ENCODE measurements at places on chromosomes 12 and 14.

DNA sequence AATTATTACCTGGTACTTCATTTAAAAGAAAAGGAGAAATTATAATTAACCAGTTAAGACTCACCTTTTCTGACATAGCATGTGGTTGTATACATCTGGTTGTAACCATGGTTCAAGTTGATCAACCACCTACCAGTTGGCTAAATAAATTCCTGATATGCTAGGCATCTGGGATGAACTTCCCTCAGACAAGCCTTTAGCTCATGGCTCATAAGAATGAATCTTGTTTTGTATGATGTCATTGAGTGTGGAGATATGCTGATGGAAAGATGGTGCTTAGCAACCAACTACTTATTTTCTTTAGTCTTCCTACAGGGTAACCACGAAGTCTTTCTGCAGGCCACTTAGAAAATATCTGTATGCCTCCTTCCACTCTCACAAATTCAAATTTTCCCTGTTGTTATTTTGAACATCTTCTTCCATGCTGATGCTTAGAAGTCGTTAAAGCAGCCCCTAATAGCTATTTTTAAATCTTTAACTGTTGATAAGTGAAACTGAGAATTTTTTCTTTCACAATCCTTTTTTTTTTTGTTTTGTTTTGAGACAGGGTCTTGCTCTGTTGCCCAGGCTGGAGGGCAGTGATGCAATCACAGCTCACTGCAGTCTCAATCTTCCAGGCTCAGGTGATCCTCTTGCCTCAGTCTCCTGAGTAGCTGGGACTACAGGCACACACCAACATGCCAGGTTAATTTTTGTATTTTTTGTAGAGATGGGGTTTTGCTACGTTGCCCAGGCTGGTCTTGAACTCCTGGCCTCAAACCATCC, 51.9 kb upstream of the PTHLH start:
- no peak for DNase-seq

GRCh38 chr14:23175823-23176222, 7.6 kb downstream of the SLC7A8 start:
- DNase-seq, result no peak

- DNase-seq, result no peak
Measured at GRCh38 chr12:66203820-66204219, 14.8 kb downstream of the IRAK3 start.

GRCh38 chr12:66168410-66168809, 1.4 kb downstream of the TMBIM4 start:
- no peak for DNase-seq

DNA sequence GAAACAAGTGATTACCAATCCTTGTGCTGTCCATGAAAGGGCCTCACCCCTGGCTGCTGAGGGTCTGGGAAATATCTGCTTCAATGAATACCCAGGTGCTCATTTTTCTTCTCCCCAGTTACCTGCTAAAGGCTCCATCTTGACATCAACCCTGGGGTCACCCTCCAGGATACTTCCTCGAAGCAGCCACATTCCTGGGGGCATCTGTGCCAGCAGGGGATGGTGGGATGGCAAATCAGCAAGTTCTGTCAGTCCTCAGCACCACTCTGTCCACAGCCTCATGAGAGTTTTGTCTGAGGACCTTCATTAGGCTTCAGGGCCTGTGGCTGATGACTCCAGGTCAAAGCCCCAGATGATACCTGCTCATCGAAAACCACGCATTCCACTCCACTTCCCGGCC, 124.8 kb downstream of the ZFP36L1 start:
- no peak for DNase-seq

DNA sequence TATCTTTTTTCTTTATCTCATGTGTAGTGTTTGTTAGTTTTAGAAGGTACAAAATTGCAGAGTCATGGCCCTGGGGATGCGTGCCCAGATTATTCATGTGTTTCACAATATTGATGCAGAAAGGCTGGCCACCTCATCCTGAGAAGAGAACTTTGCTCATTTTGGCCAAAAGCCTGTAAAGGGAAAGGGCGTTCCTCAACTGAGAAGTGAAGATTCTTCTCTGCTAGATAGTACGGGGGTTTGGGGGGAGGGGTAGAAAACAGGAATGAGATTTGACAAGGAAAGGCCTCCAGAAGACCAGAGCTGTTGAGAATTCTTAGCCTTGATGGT, 1.7 kb downstream of the MGST1 start:
- DNase-seq, result no peak

DNA sequence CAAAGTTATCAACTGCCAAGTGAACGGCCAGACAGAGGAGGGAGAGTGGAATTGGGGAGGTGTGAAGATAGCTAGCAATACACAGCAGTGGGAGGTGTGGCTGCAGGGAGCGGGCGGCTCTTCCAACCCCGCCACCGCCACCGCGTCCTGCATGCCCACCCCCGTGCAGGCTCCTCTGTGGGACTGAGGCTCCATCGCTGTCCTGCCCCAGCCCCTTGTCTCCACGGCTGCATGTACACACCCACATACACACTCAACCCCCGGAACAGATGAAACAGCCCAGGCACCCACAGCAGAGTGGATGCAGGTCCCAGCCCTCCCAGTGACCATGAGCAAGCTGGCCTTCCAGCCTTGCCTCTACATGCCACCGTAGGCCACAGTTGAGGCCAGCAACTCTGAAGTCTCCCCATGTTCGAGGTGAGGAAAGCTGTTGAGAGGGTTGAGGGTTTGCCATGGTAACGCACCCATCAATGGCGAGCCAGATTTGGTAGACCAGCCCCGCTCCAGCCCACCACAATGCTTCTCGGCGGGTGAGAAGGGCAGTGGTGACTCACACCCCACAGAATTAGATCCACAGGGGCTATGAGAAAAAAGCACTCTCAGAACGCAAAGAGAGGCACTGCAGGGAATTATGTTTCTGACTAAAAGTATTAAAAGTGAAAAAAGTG, 39.3 kb downstream of the PITPNM2 start:
- no peak for DNase-seq

GRCh38 chr12:101859664-101860607, 17.4 kb upstream of the DRAM1 start:
- no peak for DNase-seq

DNA sequence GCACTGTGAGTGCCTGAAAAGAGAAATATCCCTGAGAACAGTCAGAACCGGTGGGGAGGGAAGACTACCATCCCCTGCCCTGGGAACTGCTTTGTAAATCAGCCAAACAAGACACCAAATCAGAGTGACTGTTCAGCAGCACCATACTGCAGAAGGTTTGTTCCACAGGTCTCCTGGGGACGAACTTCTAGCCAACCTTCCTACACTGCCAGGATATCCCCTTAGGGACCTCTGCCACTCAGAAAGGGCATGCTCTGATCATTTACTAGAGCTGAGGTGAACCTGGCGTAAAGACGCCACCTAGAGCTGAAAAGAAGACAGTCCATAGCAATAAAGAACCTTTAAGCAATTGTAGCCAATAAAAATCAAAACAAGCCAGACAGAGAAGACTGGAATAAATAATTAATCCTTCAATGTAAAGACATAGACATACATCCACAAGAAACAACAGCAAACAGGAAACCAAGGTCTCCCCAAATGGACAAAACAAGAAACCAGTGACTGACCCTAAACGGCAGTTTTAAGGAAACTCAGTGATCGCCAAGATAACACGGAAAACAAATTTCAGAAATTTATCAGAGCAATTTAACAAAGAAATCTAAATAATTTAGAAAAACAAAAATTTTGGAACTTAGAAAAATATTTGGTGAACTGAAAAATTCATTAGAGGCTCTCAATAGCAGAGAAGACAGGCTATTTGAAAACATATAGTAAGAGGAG, 228.1 kb upstream of the AMIGO2 start:
- no peak for DNase-seq

GRCh38 chr12:79360936-79361335, 329.8 kb downstream of the PAWR start:
- DNase-seq, result no peak

DNA sequence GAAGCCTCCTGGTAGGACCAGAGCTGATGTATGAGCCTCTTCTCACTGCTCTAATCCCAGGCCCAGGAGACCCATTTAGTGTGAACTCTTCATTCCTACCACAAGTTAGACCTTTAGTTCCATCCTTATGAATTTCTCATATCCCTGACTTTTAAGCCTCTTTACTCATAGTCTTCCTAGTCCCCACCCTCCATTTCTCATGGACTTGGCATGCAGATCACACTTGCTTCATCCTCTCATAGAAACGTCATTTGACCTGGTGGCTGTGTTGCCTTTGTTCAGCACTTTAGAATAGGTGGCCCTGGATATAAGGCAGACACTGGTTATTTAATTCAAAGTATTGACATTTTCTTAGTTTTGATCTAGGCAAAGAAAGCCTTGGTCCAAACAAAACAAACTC, 99.5 kb downstream of the SLC16A7 start:
- DNase-seq, result no peak

GRCh38 chr12:12379831-12380730, 23.2 kb downstream of the BORCS5 start:
- no peak for DNase-seq

GRCh38 chr12:108418164-108418890, 79.2 kb upstream of the CMKLR1 start:
- no peak for DNase-seq

GRCh38 chr14:68927956-68928675, 51.0 kb downstream of the ACTN1 start:
- DNase-seq, result no peak

DNA sequence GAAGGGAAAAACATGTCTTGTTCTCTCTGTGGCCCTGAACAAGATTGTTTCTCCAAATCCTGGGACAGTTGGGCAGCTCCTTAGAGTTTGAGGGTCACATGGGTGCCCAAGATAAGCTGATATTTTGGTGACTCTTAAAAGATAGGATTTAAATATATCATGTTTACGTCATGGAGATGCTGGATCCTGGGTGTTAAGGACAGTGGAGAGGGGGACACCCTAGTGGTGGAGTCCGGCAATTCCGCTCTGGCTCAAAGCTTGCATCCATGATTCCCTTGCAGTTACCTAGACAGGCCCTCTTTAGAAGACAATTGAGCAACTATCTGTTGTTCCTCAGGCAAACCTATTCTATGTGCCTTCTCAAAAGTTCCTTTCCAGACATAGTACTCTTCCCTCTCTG, 101.8 kb downstream of the CMKLR1 start:
- no peak for DNase-seq

DNA sequence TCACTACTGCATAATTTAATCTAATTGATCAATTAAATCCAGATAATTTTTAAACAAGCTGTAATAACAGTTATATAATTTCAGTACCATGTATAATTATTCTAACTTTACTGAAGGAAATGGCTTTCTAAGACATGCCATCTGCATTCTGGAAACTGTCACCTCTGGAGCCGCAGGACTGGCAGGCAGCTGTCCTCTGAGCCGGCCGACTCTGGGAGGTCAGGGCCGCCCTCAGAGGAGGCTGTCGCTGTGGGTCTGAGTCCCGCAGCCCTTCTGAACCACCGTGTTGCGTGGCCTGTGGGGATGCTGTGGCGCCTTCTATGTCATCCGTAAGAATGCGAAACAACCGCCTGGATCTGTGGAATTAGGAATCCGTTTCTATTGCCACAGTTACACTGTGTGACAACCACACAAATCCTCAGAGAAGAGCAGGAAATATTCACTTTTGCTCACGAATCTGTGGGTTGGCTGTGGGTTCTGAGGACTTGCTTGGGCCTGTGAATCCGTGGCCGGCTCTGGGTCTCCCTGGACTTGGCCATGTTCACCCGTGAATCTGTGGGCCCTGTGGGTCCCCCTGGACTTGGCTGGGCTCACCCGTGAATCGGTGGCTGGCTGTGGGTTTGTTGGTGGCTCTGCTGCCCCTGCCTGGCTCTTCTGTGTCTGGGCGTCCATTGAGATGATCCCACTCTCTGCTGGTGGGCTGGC, 17.2 kb upstream of the GALNT9 start:
- no peak for DNase-seq

DNA sequence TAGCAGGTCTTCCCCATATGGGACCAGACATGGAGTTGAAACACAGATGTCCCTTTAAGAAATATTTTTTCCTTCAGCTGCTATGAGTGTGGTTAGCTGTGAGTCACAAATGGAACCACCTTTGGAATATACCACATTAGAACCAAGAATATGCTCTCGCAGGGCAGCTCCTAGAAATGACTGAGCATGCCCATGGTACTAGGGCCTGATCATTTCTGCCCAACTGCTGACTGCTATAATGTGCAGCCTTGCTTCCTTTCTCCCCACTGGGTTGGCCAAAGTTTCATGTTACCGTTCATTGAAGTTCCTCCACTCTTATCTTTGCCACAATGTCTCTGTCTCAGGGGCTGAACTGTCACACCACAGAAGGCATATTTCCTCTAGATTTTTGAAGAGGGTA, 1074.6 kb downstream of the FLRT2 start:
- DNase-seq, result no peak

GRCh38 chr12:56951582-56952339, 5.6 kb downstream of the RDH16 start:
- DNase-seq, result no peak

DNA sequence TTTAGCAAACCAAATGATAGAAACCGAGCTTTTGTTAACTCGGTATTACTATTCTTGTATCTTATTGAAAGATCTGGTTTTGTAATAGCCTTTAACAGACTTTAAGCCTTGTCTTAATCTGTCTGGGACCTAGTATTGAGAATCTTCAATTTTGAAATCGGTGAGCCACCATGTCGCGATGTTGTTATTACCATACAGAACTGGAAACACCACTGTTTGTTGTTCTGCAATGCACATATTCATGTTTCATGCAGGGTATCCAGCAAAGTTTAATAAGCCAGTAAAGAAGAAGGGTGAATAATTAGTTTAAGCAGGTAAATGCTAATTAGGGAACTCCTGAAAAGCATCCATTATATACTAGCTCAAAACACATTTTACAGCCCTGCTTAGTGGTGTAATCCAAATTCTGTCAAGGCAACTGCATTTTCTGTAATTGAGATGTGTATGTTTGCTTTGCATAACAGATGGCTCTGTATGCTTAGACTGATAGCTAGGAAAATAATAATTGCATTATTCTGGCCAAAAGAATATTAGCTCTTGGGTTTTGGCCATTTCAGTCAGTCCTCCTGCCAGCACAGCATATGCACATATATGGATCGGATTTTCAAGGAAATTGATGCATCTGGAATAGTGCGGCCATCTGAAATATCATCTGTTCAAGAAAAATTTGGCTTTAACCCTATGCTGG, 389.2 kb downstream of the EGLN3 start:
- peak; percentile 83 for DNase-seq

DNA sequence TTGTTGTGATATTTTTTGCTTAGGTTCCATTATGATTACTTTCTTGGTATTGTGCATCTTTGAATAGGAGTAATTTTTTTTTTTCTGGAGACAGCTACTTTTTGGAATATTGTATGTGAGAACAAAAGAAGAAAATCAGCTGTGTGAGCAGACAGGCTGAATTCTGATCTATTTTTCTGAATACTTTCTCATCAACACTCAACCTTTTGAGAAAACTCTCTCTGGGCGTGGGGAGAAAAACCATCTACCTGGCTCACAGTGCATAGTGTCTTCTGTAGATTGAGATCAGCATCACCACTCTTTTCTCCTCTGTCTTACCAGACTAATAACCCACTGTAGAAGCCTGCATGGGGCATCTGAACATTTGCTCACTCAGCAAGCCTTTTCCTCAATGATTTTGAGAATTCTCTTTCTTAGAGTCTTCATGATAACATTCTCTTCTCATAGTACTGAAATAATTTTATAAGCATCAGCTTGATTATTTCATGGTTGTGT, 3.3 kb downstream of the PIK3C2G start:
- no peak for DNase-seq
